Activated T-cell treated with anti-CD3 and anti-CD28 coated beads for 24 hours (primary cell): ENCODE measurements at places on chromosomes 11 and 22.

DNA sequence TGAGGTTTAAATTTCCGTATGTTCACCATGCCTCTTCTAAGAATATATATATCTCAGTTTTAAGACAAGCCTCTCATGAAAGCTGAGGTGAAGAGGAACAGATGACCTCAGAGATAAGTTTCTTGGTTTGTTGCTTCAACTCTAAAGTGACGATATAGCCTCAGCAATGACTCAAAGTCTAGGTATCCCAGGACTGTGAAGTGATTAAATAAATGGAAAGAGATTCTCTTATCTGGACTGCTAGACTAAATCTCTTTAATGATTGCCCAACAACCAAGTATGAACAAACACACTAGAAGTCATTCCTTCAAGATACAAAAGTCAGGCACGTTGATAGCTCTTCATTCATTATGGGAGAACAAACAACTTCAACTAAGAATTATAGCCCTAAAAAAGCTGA is 15.3 kb downstream of the CADM1 start:
- no peak for DNase-seq

DNA sequence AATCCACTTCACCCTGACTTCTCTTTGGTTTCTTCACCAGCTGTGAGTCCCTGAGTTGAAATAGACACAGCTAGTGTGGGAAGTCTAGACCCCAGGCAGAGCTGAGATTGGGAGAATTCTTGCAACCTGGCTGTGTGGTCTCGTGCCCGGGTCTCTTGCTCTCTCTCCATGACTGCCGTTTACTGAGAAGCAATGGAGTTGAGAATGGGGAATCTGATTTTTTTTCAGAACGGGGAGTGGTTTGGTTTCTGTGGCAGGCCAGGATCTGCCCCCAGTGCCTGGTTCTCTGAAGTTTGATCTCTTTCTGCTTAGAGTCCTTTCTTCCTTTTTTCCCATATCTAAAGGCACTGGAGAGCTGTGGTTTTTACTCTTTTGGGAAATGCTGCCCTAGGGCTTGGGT is 1.5 kb downstream of the SIDT2 start:
- DNase-seq, result no peak

- DNase-seq, result no peak
These were observed 18.1 kb upstream of the DKK3 start for GRCh38 chr11:12026331-12027211.

GRCh38 chr22:30422481-30423300 is 2.9 kb upstream of the MTFP1 start:
- no peak for DNase-seq

DNA sequence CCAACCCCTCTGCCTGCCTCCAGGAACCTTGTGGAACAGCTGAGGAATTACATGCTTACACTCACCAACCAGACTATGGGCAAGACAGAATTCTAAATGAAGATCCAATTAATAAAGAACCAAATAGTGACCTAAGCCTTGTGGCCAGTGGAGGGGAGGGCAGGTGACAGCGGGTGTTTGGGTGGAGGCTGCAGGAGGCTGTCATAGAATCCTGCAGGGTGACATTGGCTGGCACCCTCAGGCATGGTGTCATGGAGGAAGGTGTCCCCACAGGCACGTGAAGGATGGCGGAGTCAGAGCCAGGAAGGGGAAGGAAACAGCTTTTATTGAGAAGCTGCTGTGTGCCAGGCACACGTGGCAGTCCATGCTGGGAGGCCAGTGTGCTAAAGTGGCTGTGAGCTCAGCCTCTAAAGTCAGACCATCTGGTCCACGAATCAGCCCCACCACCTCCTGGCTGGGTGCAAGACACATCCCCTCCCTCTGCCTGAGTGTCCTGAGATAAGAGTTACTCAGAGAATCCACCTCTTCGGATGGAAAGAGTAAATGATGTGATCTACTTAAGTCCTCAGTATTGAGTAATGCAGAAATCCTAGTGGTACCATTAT is 8.7 kb downstream of the MYO18B start:
- DNase-seq, result no peak
